Activated naive CD4-positive, alpha-beta T cell treated with Interleukin-2 at 50 U/mL for 16 hours (primary cell): ENCODE measurements at places on chromosomes 4 and X.

DNA sequence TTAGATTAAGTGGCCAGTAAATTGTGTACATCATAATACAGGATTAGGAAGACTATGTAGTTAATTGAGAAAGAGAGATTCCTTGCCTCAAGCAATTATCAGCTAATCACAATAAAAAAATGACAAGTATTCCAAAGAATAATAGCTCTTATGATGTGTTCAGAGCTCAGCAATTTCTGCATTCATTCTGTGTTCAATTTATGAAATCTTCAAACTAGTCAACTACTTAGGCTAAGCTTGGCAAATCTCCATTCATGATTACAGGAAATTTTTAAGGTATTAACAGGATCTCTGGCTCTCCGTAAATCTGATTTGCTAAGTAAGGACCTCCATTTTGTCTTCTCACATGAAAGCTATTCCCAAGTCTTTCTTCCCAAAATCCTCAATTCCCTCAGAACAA is 256.9 kb upstream of the TEX13A start:
- DNase-seq, result no peak

- peak; percentile 31 for DNase-seq
These were observed 88.4 kb downstream of the GPR143 start for GRCh38 chrX:9677098-9677739.

- no peak for DNase-seq
These were observed 30.1 kb upstream of the TAPT1 start for GRCh38 chr4:16256343-16256742.

DNA sequence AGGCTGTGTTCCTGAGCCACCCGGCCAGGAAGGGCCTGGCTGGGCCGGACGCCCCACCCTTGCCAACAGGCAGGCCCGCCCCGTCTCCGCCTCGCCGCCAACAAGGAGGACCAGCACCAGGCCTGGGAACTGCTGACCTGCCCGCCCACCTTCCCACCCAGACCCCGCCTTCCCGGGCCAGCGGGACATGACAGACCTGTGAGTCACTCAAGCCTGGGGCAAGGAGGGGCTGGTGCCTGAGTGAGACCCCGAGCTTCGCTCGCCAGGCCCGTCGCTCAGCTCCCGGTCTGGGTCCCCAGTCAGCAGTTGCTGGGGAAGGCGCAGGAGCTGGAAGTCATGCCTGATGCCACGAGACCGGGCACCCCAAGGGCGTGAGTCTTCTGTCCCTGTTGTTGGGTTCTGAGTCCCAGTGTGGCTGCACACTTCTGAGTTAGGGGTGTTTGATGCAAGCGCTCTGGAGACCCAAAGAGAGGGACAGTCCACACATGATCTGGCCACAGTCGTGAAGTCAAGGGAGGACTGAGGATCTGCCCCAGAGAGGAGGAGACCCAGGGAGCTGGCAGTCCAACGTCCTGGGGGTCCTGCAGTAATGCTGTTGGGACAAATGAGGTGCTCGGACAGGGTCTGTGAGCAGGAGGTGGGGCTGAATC is at the start of gene DNASE1L1:
Gene DNASE1L1 (minus strand): TSS at position 33 of the 650 bp plus-strand sequence. CDS start 3,686 bp downstream, outside the sequence.
- no peak for DNase-seq

DNA sequence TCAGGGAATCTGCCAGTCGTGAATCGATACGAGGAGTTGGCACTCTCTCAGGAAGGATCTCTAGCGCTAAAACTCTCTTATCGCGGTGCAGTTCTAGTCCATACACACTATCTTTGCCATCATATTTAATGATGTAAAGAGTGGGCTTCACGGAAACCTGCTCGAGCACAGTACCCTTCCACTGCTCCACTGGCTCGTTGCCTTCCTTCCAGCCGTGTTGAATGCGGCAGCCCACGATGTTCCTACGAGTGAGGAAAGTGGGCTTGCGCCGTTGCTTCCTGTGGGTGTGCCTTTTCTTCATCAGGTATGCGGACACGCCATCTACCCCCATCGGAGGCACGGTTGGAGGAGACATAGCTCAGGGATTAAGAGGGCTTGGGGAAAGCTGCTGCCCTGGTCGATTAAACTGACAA is 661 bp downstream of the SPIN4 start:
- DNase-seq, result peak; percentile 11

DNA sequence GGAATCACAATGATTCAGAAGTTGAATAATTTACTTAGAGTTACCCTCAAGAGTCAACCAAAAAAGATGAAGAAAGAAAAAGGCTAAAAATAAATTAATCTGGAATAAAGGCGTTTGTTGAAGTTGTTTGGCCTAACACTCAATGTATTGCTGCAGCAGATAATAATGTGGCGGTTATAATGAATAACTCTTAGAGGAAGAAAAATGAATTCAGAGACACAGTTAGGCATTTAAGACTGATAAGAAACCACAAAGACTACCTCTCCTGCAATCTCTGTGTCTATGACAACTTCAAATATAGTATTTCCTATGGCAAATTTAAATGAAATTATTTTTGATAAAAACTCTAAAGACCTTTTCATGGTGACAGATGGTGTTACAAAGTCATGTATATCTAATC is 1369.1 kb upstream of the AGA start:
- no peak for DNase-seq

GRCh38 chrX:285076-285677 is 4.0 kb downstream of the PLCXD1 start:
- no peak for DNase-seq

GRCh38 chrX:124594017-124594651 is 247.8 kb downstream of the SH2D1A start:
- no peak for DNase-seq

- no peak for DNase-seq
These were observed 471.1 kb upstream of the NWD2 start for GRCh38 chr4:36773467-36773866.

- no peak for DNase-seq
These were observed 116.5 kb upstream of the IQCM start for GRCh38 chr4:149932188-149932587.

- DNase-seq, result no peak
These were observed 148.3 kb downstream of the BANK1 start for GRCh38 chr4:101938836-101939235.

DNA sequence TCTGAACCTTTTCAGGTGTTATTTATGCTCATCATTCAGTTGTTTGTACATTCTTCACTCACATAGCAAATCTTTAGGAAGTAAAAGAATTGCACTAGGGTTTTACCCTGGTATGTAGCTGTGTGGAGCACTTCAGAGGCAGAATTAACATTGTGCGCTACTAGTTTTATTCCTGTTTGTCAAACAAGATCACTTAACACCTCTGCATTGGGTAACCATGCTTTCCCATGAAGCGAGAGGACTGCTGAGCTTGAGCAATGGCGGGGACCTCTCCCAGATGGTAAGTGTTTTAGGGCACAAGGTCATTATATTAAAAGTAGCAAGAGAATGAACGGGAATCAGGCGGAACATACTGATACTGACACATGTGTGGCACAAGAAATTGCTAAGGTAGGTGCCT is 59.2 kb downstream of the SHROOM3 start:
- no peak for DNase-seq

- no peak for DNase-seq
These were observed 152.5 kb downstream of the CCNG2 start for GRCh38 chr4:77309496-77309895.

DNA sequence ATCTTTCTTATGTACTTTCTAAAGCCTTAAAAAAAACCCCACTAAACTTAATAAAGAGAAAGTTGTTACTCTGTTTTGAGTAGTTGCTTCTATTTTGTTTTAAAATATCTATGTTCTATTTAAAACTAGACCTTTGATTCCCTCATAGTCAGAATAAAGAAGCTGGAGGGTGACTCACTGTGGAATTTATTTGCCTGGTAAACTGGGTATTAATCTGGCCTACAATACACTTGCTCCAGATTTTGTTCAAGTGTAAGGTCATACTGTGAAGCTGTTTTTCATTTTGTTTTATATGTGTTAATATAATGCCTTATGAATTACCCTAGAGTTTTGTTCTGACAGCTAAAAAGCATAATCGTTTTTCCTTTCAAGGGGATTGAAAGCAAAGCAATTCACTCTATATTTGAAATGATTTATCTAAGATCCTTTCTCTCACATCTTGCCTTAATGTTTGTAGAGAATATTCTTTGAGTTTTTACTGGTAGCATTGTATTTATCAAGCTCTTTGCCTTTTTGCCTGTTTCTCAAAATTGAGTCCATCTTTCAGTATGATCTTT is 277.4 kb upstream of the PITX2 start:
- DNase-seq, result no peak

- DNase-seq, result no peak
These were observed 48.1 kb downstream of the RPGR start for GRCh38 chrX:38279188-38279587.

DNA sequence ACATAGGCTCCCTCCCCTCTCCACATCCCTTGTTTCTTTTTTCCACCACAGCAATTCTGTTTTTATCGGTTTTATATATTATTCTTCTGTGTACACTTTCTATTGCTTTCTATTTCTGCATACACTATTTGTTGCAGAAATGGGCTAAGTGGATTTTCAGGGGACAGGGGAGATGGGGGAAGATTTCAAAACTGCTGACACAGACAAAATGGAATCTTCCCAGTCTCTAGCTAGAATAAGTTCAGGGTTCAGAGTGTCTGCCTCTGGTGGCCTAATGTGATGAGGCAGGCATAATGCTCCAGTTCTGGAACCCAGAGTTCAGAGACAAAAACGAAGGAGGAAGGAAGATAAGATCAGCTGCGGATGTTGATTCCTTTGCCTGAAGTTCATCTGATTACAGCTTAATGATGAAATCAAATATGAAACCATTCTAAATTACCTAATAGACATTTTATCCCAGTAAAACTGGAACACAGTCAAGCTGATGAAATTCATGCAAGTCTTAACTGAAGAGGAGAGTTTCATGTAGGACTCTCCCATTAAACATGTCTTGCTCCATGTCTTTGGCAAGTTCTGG is 447.1 kb downstream of the AFF2 start:
- DNase-seq, result no peak

- no peak for DNase-seq
These were observed 38.9 kb downstream of the TRIML1 start for GRCh38 chr4:188177997-188178675.

- DNase-seq, result no peak
These were observed 326.1 kb upstream of the EMCN start for GRCh38 chr4:100843910-100844309.

DNA sequence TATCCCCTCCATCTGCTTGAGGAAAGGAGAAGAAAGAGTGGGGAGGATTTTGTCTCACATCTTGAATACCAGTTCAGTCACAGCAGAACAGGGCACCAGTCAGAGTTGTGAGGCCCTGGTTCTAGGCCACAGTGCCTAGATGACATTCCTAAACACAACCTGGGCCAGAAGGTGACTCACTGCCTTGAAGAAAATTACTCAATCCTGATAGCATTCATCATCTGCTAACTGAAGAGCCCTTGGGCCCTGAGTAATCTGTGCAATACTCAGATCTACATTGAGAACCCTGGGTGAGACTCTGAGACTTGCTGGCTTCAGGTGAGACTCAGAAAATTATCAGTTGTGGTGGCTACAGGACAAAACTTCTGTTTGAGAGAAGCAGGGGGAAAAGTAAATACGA is 20.5 kb upstream of the PRR32 start:
- no peak for DNase-seq

DNA sequence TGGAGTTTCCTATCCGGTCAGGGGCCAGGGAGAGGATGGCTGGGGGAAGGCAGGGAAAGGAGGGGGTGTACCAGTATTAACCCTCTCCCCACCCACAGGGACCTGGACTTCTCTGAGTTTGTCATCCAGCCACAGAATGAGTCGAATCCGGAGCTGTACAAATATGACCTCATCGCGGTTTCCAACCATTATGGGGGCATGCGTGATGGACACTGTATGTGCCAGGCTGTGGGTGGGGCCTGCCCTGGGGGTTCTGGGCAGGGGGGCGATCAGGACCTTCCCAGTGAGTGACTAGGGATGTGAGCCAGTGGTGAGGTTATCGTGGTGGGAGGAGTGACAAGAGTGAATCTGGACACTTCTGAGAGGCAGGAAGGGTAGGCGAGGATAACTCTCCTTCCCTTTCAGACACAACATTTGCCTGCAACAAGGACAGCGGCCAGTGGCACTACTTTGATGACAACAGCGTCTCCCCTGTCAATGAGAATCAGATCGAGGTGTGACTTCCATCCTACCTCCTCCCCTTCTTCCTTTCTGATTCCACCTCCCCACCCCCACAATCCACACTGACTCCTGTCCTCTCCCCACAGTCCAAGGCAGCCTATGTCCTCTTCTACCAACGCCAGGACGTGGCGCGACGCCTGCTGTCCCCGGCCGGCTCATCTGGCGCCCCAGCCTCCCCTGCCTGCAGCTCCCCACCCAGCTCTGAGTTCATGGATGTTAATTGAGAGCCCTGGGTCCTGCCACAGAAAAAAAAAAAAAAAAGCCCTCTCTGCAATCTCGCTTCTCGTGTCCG is 14.6 kb downstream of the USP11 start:
- peak; percentile 3 for DNase-seq

DNA sequence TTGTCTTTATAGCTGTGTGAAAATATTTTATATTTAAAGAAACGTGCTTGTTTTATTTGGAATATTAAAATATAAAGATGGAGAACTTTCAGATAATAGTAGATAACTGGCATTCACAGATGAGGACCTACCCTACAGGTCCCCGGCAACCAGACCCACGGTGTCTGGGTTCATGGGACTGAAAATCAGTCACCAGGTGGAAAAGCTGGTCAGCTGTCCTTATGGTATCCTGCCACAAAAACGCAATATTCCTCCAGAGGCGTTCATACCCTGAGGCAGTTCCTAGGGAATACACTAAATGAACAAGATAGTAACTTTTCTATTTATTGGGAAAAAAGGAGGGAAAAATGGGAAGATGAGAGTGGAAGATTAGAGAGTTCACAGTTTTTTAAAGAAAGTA is 1.2 kb downstream of the TLR6 start:
- DNase-seq, result no peak

DNA sequence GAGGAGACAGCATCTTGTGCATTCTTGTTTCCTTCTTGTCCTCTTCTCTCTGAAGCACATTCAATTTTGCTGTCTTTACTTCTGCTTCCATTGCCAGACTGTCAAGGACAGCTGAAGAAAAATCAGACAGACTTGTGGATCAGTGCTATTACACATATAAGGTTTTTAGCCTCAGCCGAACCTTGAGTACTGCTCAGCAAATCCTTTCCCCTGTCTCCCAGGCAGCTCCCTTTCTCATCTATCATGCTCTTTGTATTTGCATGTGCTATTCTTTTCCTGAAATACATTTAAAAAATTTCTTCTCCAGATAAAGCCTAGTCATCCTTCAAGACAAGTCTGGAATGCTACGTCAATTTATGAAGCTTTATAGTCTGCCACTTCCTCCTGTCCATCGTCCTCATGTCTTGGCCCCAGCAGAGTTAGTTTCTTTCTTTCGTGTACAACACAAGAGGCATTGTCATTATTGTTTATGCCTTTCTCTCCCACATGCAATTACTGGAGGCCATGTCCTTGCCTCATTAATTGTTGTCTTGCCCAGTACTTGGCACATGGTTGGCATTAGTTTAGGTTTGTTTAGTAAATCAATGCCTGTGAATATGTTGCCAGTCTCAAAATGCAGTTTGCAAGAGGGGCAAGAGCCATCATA is 45.1 kb downstream of the ADGRL3 start:
- DNase-seq, result no peak

GRCh38 chr4:124684301-124684700 is 28.2 kb downstream of the ANKRD50 start:
- no peak for DNase-seq
